Activated T-cell treated with anti-CD3 and anti-CD28 coated beads, Interleukin-2, amount 50 U/mL, for 4 hours (primary cell): ENCODE measurements at places on chromosomes 7 and 10.

DNA sequence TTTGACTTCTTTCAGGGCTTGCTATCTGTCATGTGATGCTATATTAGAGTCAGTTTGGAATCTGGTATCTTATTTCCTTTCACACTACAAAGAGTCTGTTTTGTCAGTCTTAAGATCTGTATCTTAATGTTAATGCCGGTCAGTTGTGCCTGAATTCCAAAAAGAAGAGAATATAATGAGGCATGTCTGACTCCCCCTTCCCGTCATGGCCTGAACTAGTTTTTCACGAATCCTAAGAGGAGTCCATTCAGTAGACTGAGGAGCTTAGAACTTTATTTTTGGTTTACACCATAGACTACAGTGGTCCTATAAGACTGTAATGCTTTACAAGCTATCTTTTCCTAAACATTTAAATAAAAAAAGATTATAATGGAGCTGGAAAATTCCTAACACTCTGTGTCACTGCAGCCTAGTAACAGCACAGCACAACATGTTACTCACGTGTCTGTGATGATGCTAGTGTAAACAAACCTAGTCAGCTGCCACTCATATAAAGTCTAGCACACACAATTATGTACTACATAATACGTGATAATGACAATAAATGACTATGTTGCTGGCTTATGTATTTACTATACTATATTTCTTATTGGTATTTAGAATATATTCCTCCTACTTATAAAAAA is 50.6 kb downstream of the VPS41 start:
- DNase-seq: no peak

GRCh38 chr10:24900888-24901685 is 51.3 kb downstream of the PRTFDC1 start:
- DNase-seq: no peak

DNA sequence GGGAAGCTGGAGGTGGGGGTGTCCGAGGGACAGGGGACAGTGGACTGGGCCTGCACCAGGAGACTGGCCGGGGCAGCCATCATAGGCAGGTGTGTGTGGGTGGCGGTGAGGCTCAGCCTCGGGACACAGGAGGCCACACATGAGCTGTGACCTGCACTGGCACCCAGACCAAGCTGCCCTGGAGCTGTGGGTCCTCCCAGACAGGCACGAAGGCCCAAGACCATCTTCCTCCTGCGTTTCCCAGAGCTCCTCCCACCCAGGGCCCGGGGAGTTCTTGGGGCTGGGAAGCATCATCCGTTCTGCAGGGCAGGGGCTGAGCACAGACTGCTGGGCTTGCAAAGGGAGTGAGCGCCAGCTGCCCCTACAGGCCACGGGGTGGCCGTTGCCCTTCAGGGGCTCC is 87.4 kb downstream of the PDGFA start:
- no peak for DNase-seq

- DNase-seq: peak; percentile 42
These were observed 202.7 kb downstream of the FAM107B start for GRCh38 chr10:14571866-14572507.

GRCh38 chr10:34229917-34230316 is 585.2 kb downstream of the PARD3 start:
- DNase-seq: no peak

DNA sequence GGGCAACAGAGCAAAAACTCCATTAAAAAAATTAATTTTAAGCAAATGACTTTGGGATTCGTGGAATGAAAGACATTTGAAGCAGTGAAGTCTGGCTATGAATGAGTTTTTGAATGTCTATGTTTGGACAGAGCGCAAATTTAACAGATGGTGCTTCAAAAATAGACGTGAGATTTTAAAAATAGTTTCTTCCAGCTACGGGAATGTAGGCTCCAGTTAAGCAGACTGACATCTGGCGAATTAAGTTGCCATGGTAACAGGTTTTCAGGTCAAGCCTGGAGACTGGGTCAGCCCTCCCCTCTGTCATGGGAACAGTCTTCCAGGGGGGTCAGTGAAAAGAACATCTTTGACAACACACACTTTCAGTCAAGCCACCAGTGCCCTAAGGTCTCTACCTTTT is 62.0 kb downstream of the MYOF start:
- DNase-seq: no peak

DNA sequence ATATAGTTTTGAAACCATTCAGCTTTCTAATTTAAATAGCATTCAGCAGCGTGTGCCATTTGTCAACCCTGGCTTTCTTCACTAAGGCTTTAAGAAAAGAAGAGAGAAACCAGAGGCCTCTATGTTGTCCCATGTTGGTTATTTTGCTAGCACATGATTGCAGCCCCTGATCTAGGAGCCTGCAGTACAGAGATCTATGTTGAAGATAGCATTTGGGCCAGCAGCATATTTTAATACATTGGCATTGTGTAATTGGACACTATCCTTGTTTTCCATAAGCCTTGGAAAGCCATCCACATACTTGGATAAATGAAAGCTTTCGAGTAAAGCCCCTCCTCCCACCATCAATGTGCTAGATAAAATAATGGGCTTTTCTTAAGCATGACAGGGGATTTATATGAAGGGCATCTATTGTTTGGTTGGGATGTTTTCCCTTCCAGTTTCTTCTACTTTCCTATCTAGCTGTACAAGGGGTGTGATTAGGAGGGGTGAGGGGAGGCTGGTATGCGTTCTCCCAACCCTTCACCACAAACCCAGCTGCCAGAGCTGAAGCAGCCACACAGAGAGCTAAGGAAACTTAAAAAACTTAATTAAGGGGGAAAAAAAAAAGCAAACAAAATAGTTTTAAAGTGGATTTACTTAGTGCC is 23.1 kb upstream of the SDHAF3 start:
- DNase-seq: no peak

- no peak for DNase-seq
These were observed 8.1 kb downstream of the GNB2 start for GRCh38 chr7:100681491-100682227.

DNA sequence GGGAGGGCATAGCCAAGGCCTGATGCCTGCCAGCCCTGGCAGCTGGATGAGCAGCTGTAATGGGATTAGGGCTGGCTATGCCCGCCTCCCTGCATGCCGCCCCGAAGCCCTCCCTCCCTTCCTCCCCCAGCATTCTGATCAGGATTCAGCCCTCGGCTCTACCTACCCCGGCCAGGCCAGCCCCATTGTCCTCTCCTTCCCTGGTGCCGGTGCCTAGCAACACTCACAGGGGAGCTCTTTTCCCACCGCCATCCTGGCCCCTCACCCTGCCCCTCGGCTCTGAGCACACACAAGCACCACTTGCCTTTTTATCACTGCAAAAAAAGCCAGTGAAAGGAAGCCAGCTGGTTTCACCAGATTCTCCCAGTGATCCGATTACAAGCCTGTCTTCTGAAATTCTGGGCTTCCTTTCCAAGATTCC is 9.0 kb upstream of the ADCYAP1R1 start:
- no peak for DNase-seq

DNA sequence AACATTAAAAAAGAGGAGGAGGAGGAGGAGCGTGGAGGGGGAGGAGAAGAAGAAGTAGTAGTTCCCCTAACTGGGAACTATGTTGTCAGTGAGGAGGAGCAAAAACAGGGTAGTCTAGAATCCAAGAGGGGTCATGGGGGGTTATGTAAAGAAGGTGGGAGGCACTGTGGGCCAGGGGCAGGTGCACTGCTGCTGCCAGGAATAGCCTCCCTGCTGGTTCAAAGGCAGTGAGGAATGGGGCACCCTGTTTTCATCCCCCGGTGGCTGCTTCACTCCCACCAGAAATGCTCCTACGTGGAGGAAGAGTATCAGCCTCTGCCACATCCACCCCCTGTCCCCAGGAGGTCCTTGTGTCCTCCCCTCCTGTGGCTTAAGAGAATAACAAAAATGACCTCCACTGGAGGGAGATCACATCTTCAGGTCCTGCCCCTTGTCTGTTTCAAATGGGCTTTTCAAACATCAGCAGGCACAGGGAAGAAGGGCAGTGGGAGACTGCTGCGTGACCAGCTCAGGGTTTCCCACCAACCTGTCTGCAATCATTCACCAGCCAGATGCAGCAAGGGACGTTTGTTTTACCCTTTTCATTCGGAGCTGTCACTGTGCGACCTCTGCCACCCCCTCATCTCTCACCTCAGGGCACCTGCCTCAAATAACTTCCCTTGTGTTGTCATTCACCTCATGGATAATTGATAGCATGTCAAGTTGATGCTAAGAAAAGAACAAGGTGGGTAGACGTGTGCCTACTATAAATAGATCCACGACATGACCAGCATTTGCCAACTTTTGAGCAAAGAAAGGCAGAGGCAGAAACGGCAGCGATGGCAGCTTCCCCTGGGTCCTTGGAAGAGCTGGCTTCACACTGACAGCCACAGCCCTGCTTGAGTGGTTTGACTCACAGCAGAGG is 92.6 kb downstream of the DGKI start:
- no peak for DNase-seq

GRCh38 chr7:130909161-130909836 is 175.3 kb upstream of the KLF14 start:
- DNase-seq: no peak

- no peak for DNase-seq
These were observed 50.6 kb downstream of the PTPRN2 start for GRCh38 chr7:158536871-158537515.

- DNase-seq: no peak
These were observed 62.4 kb downstream of the ARHGAP12 start for GRCh38 chr10:31866118-31866670.

DNA sequence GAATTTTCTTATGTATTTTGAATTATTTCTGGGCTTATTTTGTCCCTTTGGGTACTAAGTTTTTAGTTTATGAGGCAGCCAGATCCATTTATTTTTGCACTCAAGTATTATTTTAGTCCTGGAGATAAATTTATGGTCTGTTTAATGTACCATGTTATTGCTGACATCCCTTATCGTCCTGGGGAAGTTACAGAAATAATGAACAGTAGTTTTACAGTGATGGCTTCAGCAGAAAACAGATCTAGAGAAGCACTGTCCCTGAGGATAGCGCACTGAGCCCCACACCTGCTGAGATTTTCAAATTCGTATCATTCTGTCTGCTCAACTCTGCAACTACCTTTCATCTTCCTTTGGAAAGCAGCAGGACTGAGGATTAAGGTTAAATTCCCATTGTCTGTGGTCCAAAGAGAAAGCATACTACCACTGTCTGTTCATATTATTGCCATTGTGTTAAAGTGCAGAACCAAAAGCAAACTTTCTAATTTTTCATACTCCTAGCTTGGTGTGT is 168.3 kb downstream of the SNX13 start:
- DNase-seq: no peak

DNA sequence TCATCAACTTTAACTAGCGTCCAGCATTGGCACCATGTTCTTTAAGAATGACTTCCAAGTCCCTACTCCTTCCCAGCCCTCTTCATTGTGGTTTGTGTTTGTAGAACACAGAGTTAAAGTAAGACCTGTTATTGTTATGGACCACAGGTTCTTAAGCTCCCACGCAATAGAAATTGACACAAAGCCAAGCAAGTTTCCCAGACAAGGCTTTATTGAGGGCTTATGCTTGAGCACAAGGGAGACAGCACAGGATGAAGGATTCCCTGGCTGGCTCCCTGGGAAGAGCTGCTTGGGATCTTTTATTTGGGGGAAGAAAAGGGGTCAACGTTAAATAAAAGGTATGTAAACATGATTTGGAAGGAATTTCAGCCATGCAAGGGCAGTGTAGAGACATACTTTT is 44.3 kb upstream of the PRKCQ start:
- no peak for DNase-seq

GRCh38 chr7:150620617-150621371 is 11.4 kb downstream of the GIMAP6 start:
- no peak for DNase-seq

- DNase-seq: no peak
These were observed 75.9 kb upstream of the MAGI2 start for GRCh38 chr7:79529214-79529880.

DNA sequence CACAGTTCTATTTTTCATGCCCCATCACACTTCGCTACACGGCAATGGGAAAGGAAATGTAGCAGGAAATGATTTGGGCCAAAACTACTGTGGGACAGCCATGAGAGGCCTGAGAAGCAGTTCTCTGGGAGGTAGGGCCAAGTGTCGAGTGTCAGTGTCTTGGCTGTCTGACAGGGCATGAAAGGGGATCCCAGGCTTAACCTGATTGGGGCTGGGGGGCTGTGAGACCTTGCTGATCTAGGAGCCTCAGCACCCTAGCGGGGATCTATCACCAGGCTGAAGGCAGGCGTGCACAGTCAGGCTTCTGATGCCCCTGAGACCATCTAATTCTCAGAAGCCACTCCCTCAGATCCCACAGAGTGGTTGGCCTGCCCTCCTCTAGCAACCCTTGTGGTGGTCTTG is 58.2 kb upstream of the SLC25A13 start:
- DNase-seq: no peak

DNA sequence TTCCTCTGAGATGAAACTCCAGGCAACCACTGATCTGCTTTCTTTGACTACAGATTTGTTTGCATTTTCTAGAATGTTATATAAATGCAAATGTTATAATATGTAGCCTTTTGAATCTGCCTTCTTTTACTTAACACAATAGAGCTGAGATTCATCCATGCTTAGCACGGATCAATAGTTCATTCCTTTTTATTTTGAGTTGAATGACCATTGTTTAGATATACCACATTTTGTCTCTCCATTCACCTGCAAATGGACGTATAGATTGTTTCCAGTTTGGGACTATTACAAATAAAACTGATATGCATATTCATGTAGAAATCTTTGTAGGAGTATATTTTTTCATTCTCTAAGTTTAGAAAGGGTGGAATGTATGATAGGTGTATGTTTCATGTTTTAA is 57.7 kb downstream of the VPS41 start:
- DNase-seq: no peak

GRCh38 chr10:102645388-102645740 is 1.1 kb downstream of the TRIM8 start:
- DNase-seq: no peak

- peak; percentile 84 for DNase-seq
These were observed 11.6 kb downstream of the HBP1 start for GRCh38 chr7:107180378-107180777.

DNA sequence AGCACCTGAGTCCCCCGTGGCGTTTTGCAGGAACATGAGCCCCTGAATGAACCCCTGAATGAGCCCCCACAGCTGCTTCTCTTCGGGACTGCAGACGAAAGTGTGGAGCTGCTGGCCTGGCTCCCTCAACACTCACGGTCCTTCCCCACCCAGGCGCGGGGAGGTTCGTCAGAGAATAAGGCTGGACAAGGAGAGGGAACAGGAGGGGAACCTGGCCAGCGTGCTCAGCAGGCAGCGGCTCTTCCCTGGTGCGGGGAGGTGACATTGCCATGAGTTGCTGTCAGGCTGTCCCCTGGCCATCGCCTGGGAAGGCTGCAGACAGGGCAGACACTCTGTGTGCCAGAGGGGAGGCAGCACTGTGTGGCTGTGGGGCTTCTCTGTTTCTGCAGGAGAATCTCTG is 80.9 kb upstream of the SHH start:
- no peak for DNase-seq

GRCh38 chr7:14626076-14626475 is 276.5 kb downstream of the DGKB start:
- no peak for DNase-seq

GRCh38 chr10:74032900-74033655 is 35.2 kb downstream of the VCL start:
- no peak for DNase-seq

DNA sequence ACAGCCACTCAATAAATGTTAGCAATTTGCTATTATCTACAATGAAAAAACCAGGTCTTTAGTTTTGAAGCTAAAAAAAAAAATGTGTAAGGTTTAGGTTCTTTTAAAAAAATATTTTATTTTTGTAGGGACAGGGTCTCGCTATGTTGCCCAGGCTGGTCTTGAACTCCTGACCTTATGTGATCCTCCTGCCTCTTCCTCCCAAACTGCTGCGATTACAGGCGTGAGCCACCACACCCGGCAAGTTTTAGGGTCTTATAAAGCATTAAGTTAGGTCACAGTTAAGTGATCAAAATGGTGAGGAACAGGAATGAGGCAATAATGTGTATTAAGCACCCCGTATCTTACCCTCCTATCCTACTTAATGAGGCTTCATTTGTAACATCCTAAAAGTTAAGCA is 774 bp downstream of the SEM1 start:
- no peak for DNase-seq
